ENCODE measurements at places on chromosomes 12 and 14. TPM values are rescaled to one million over a fixed set of nuclear protein-coding genes. Genes with fewer than 3 reads are reported as not detected.

GRCh38 chr14:81235096-81235495 lies 14.3 kb upstream of the GTF2A1 start:
- no peak for DNase-seq

The LRRIQ1 gene
- total RNA-seq: 6.5 TPM

DNA sequence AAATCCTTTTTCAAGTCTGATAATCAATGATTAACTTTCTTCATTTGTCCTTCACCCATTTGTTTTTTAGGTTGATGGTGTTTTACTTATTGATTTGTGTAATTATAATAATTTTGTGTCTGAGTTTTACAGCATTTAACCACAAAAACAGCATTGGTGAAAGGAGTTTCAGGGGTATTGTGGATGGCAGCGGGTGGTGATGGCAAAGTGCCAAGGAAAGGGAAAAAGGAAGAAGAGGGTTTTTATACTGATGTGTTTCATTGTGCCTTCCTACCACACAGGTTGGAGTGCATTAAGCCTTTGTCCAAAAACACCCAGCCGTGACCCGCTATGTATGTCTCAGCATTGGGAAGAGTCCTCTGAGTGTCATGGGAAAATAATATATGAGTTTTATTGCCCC lies 150.3 kb downstream of the DAD1 start:
- no peak for DNase-seq

GRCh38 chr14:42921901-42922300 lies 1315.2 kb downstream of the LRFN5 start:
- DNase-seq: no peak

GRCh38 chr14:59465316-59466135 lies at the start of gene GPR135:
TSS of gene GPR135 (minus strand) at chr14:59465380. CDS start at chr14:59465226, 154 bp downstream.
- DNase-seq: no peak

DNA sequence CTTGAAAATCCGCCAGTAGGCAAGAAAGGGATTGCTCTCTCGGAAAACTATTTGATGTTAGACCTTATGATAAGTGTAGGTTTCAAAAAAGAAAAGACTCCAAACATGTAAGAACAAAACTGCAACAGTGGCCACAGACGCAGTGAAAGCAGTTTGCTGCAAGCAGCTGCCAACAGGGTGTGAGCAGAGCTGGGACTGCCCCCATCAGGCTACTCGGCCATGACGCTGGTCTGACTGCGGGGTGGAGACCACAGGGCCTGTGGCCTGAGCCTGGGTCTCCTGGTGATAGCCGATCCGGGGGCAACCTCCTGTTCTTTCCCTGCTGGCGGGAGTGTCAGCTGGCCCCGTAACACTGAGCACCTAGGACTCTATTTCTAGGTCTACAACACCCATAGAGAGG lies 63.2 kb downstream of the AMN start:
- DNase-seq: peak; percentile 51

The LRP1-AS gene
- total RNA-seq: not detected

The STXBP6 gene
- 37.9 TPM for total RNA-seq

DNA sequence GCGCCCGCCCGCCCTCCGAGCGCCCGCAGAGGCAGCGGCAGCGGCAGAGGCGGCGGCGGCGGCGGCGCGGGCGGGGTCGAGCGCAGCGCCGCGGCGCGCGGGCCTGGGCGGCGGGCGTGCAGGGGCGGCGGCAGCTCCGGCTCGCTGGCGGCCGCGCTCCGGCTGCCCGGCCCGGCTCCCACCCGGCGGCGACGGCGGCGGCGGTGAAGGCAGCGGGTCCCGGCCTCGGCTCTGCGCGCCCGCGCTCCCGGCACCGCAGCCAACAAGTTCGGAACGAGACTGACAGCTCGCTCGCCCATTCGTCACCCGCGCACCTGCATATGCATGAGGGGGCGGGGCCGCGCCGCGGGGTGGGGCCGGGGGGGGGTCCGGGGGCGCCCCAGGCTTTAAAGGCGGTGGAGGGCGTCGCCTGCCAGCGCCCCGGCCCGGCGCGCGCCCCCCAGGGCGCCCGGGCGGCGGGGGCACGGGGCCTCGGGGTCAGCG lies at the start of gene JAG2:
Gene JAG2, minus strand, starts transcription at position 281 of the 483 bp plus-strand sequence. CDS start 356 bp downstream, outside the sequence.
- DNase-seq: peak; percentile 81

- DNase-seq: no peak
Measured at GRCh38 chr14:88437658-88438057, 52.2 kb downstream of the SPATA7 start.

All from frontal cortex (tissue), 4 donors.